ENCODE measurements at places on chromosomes 5 and 9.

GRCh38 chr5:141694479-141694878, 12.4 kb upstream of the ARAP3 start:
- no peak for DNase-seq

DNA sequence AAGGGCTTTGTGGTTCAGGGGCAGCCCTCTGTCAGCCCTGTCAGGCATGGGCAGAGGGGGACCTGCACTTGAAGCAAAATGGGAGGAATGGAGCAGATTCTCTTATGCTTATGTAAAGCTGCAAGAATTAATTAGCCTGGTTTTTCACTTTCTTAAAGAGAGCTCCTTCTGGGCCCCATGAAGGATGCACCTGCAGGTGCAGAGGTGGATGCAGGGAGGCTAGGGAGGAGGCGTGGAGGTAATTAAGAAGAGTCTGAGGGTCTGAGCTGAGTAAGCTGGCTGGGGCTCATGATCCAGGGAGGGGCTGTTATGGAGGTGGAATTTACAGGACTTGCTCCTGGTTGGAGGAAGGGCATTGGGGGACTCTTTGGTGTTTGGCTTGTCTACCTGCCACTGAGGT, 22.0 kb downstream of the NSG2 start:
- DNase-seq: no peak

DNA sequence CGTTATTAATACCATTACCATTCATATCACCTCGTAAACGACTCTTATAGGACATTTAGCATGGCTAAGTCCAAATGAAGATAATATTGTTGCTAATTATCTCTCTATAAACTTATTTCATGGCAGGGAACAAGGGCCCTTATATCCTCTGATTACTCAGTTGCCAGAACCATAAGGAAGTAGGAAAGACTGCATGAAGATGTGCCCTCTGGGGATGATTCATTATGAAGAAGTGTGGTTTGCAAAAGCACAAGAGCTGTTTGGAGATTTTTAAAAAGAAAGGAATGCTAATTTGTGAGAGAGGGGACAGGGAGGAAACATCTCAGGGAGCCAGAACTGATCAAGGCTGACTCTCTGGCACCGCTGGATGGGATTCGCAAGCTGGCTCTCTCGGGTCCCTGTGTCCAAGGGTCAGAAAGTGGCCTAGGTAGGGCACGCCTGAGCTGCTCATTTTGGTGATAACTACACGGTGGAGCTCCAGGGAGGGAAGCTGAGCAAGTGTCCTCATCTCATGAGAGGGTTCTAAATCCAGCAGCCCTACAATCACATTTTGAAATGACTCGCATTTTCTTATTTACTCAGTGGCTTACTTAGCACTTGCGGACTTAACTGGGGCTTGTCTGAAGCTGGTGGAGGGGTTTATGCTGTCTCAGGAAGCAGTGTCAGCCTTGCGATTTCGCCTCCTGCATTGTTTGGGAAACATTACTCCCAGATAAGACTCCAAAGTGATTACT, 136.8 kb downstream of the C5orf15 start:
- no peak for DNase-seq

- no peak for DNase-seq
Measured at GRCh38 chr5:13278148-13278547, 666.3 kb downstream of the DNAH5 start.

GRCh38 chr9:104802110-104802509, 38.2 kb downstream of the NIPSNAP3B start:
- no peak for DNase-seq

- no peak for DNase-seq
Measured at GRCh38 chr5:717143-717542, 24.0 kb upstream of the TPPP start.

GRCh38 chr5:139670369-139671095, 22.4 kb downstream of the CXXC5 start:
- no peak for DNase-seq

DNA sequence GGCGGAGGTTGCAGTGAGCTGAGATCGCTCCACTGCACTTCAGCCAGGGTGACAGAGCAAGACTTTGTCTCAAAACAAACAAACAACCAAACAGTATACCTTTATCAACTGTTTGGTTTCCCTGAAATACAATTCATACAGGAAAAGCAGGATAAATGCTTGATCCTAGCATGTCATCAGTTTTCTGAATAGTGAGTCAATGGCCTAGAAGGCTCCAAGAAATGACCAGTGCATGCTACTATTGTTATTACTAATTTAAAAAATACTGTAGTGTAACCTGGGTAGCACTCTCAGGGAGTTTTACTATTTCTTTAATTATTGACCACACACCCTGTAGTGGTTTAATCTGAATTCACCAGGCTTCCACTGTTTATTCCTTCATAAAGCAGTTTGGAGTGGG, 101.0 kb upstream of the PTPN3 start:
- DNase-seq: no peak

DNA sequence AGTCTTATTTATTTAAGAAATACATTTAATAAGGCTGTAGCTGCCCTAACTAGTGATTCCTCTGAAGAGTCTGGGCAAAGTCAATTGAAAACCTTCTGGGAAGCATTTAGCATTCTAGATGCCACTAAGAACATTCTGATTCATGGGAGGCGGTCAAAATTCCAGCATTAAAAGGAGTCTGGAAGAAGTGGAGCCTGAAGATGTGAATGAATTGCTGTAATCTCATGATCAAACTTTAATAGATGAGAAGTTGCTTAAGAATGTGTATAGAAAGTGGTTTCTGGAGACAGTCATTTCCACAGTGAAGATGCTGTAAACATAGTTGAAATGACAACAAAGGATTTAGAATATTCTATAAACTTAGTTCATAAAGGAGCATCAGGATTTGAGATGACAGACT, 61.4 kb downstream of the WDR41 start:
- DNase-seq: no peak

DNA sequence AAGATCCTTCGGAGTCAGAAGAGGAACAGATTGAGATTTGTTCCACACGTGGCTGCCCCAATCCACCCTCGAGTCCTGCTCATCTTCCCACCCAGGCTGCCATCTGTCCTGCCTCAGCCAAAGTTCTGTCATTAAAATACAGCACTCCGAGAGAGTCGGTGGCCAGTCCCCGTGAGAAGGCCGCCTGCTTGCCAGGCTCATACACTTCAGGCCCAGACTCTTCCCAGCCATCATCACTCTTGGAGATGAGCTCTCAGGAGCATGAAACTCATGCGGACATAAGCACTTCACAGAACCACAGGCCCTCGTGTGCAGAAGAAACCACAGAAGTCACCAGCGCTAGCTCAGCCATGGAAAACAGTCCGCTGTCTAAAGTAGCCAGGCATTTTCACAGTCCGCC, 85.9 kb downstream of the GOLPH3 start:
- DNase-seq: no peak

DNA sequence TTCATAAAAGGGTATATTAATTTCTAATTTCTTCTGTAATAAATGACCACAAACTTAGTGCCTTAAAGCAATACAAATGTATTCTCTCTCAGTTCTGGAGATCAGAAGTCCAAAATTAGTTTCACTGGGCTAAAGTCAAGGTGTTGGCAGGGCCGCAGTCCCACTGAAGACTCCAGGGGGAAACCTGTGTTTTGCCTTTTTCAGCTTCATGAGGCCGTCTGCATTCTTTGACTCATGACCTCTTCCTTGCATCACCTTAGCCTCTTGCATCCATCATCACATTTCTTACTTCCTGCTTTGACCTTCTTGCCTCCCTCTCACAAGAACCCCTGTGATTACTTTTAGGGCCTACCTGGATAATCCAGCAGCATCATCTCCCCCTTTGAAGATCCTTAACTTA, 42.0 kb upstream of the ALDH1B1 start:
- DNase-seq: no peak

GRCh38 chr9:137286975-137287383, 9.5 kb downstream of the TOR4A start:
- no peak for DNase-seq

- DNase-seq: no peak
Measured at GRCh38 chr9:112130997-112131396, 44.1 kb downstream of the SUSD1 start.

DNA sequence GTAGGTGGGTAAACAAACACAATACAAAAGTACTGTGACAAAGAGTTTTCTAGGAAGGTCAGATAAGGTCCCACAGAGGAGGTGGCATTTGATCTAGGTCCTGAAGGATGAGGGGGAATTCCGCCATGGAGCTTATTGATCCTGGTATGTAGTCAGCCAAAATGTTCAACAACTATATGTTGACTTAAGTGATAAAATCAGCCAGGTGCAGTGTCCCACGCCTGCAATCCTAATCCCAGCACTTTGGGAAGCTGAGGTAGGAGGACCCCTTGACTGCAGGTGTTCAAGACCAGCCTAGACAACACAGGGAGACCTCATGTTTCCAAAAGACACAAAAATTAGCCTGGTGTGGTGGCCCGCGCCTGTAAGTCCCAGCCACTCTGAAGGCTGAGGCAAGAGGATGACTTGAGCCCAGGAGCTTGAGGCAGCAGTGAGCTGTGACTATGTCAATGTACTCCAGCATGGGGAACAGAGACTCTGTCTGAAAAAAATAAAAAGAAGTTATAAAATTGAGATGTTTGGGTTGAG, 46.4 kb upstream of the PLIN2 start:
- no peak for DNase-seq

DNA sequence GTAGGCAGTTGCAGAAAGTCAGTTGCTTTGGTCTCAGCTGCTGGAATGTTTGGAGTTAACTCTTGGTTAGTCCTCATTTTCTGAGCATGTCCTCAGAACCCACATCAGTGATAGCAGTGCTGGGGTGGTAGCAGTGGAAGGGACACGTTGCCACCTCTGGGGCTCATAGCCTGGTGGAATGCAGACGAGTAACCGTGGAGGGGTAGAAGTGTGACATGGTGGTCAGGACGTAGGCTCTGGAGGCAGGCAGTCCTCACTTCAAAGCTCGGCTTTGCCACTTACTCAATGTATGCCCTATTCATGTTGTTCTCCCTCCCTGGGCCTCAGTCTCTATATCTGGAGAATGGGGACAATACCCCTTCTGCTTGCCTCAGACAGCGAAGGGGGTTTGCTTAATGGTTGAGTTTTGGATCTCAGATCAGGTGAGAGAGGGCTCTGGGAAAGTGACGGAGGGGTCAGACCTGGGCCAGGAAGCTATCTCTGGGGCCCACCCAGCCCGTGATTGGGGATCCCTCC, 62.8 kb downstream of the RGS3 start:
- no peak for DNase-seq

DNA sequence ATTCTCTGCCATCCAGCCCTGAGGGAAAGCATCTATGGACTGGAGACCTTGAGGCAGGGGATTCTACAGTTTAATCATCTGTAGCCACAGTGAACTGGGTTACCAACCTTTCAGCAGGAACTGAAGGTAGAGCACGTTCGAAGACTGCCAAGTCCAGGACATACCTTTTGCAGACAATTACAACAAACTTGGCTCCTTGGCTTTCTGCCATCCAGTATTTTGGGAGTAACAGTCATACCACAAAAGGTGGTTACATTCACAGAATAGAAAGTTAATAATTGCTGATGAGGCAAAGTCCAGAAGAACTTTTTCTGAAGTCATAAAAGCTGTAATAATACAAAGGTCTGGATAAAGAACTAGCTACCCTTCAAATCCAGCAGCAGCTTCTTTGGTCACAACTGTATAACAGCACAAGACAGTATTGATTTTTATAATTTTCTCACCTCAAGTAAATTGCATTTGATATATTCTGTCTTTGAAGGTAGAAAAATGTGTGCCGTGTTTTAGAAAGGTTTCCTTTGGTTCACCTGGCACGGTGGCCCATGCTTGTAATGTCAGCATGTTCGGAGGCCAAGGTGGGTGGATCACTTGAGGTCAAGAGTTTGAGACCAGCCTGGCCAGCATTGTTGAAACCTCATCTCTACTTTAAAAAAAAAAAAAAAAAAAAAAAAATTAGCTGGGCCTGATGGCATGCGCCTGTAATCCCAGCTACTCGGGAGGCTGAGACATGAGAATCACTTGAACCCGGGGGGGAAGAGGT, 236.6 kb downstream of the NR3C1 start:
- no peak for DNase-seq

DNA sequence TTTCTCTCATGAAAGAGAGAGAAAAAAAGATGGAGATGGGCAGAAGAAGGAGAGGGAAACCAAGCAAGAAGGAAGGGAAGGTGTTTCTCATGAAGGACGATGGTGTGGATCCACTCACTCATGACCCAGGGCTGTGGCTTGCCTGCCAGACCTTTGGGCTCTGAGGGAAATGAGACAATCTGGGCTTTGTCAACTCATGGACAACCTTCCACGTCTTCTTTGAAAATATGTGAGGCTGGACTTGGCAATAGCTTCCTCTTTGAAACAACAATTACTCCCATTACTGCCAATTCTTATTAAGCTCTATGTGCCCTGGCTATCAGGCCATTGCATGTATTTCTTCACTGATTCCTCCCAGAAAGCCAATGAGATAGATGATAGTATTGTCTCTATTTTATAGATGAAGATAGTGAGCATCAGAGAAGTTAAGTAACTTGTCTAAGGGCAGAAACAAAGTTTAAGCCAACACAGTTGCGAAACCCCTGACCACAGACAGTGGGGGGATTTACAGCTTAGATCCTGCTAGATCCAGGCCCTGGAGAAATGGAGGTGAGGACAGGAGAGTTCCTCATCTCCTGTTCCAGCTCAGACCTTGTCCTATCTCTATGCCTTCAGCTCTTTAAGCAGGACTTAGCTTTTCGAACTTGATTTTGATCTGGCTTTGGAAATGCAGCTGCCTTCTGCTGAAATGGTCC, 132.4 kb downstream of the GCNT1 start:
- no peak for DNase-seq

DNA sequence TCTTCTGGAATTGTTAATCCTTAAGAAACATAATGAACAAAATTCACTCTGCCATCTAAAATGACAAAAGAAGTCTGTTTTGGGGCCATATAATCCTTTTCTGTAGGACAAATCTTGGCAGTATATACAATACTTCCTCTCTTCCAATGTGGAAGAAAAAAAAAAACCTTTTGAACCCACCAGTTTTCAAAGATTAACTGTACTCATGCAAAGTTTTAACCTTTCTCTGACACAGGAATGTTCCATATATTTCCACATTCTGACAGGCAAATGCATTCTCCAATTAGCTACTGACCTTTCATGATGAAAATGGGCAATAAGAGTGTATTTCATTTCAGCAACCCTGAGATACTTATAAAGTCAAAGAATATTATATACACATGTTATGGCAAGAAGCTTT, 65.4 kb downstream of the RNF130 start:
- no peak for DNase-seq

GRCh38 chr5:79023348-79023747, 38.2 kb upstream of the ARSB start:
- no peak for DNase-seq

DNA sequence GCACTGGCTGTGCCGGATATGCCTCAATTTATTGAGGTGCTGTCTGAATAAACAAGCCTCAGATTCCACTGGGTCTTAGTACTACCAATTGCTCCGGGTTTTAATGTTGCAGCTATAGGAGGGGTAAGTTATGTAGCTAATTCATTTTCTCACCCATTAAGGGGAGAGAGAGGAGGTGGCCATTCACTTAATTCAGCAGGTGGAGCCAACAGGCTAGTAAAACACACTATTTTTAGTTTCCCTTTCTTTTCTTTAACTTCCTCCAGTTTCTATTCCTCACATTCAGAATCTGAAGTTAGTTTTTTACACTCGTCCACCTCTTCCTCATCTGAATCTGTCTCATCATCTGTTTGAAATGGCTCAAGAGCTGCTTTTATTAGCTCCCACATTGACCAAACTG, 105.6 kb upstream of the CDH10 start:
- no peak for DNase-seq
